ENCODE measurements at places on chromosomes 5 and 9.

- peak; percentile 92 for DNase-seq
Measured at GRCh38 chr5:131242728-131243255, 21.1 kb upstream of the CDC42SE2 start.

- DNase-seq = peak; percentile 41
Measured at GRCh38 chr9:85224729-85225128, 517.0 kb downstream of the AGTPBP1 start.

GRCh38 chr5:16929347-16929746 lies 6.7 kb downstream of the MYO10 start:
- no peak for DNase-seq

DNA sequence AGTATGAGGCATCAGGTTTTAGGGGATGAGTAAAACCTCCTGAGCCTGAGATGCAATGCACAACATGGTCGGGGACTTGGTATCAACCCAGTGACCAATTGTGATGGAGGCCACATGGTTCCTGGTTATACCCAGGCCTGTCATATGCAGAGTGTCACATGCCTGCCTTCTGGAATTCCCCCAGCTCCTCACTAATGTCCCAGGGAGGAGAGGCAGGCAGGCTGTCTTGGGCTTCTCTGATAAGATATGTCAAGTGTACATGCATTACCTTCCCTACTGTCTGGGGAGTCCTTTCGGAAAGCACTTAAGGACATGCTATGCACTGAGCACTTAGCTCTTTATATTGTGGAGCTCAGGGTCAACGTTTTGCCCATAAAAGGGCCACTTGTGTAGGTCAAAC lies 14.2 kb upstream of the PALM2AKAP2 start:
- DNase-seq = no peak

DNA sequence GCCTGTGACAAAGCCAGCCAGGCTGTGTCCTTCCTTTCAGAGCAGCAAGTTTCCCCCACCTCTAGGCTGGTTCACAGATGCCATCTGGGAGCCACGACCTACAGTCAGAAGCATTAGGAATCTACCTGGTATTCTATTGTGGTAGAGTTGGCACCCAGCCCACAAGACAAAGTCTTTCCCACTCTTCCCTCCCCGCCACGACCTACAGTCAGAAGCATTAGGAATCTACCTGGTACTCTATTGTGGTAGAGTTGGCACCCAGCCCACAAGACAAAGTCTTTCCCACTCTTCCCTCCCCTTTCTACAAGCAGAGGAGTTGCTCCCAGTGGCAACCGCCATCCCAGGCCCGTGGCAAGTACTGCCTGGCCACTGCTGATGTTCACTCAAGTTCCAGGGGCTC lies 157.8 kb upstream of the TNC start:
- DNase-seq = no peak

DNA sequence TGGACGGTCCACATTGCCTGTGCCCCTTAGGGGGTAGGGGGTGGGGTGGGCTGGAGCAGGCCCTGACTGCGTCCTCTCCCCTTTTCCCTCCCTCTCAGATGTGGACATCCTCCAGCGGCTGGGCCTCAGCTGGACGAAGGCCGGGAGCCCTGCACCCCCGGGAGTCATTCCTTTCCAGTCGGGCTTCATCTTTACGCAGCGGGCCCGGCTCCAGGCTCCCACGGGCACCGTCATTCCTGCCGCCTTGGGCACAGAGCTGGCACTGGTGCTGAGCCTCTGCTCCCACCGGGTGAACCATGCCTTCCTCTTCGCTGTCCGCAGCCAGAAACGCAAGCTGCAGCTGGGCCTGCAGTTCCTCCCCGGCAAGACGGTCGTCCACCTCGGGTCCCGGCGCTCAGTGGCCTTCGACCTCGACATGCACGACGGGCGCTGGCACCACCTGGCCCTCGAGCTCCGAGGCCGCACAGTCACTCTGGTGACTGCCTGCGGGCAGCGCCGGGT lies 12.3 kb downstream of the COL27A1 start:
- DNase-seq = no peak

GRCh38 chr5:5231576-5231975 lies 91.4 kb downstream of the ADAMTS16 start:
- no peak for DNase-seq

GRCh38 chr9:120396931-120397330 lies 183.0 kb downstream of the CDK5RAP2 start:
- DNase-seq = peak; percentile 71

DNA sequence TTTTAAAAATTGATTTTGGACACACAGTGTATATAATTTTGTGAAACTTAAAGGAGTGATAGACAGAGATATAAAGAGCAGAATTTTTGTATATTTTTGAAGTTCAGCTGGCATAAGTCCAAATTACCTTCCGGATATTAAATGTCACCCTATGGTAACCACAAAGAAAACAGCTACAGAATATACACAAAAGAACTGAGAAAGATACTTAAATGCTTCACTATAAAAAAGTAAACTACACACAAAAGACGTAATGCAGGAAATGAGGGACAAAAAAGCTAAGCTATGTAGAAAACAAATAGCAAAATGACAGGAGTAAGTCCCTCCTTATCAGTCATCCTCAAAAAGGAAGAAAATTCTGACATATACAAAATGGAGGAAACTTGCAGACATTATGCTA lies 29.4 kb downstream of the HACD4 start:
- DNase-seq = no peak

- peak; percentile 83 for DNase-seq
Measured at GRCh38 chr5:36573438-36573837, 33.0 kb upstream of the SLC1A3 start.

DNA sequence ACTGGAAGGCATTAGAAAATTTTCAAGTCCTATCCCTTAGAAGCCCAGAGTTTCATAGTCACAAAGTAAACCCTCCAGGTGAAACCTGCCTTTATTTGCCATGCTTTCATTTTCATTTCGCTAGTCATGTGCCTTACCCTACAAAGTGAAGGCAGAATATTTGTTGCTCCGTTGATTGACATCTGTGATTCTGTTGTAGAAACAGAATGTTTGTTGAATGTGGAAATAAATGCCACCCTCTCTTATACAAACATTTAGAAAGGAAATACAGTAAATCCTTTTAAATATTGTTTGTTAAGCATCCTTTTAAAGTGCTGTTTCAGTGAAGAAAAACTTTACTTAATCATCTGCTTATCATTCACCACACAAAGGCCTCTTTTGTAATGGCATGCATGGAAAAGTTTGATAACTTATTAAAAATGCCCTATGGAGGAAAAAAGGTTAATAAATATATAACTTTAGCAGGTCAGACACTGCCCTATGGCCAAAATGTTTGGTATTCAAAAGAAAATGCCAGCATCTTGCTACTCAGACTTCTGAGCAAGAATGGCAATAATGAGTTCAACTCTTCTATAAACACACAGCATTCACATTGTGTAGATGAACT lies 34.3 kb upstream of the CAST start:
- no peak for DNase-seq

- DNase-seq = peak; percentile 44
Measured at GRCh38 chr5:123035918-123036390, 571 bp downstream of the PPIC start.

GRCh38 chr5:16654647-16655334 lies 38.0 kb upstream of the RETREG1 start:
- no peak for DNase-seq

- no peak for DNase-seq
Measured at GRCh38 chr5:173231381-173231766, 3.6 kb downstream of the NKX2-5 start.

DNA sequence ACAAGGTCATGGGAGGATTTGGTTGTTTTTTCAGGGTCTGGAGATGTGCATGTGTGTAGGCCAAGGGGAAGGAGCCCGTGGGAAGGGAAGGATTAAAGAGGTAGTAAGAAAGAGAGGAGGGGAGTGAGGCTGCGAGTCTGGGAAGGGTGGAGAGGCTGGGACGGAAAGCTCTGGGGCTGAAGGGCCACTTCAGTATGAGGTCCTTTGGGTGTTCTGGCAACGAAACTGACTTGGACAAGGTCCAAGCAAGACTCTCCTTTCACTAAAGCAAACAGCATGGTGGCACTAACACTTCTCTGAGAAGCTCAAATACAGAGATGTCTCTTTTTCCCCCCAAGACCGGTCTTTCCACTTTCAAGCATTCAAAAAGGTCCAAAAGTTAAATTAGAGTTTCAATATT lies 394.5 kb downstream of the ARHGEF28 start:
- DNase-seq = no peak

GRCh38 chr9:76650692-76651091 lies 113.5 kb upstream of the PCA3 start:
- no peak for DNase-seq

- DNase-seq = no peak
Measured at GRCh38 chr5:134085411-134085810, 29.1 kb upstream of the TCF7 start.

- DNase-seq = no peak
Measured at GRCh38 chr5:178196986-178197385, 7.3 kb upstream of the HNRNPAB start.

DNA sequence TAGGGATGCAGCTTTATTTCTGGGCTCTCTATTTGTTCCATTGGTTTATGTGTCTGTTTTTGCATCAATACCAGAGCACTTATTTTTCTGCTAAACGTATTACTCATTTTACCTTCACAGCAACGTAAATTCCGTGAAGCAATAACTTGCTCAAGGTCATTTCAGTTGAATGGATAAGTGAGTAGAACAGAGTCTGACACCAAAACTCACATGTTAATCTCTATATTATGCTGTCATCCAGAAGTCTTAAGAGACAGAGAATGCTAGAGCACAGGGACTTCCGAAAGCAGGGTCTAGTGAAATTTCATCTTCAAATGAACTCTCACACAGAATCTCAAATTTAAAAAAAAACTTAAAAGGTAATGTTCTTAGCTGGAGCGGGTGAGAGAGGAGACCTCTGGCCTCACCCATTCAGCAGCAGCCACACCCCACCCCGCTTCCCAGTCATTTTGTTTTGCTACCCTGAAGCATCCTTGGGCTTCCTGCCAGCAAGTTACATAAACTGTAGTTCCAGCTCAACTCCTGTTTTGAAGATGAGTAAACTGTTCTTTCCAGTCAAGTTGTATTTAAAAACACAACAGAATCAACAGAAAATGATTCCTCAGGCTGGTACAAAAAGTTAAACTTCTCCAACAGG lies 69.3 kb downstream of the TRIM36 start:
- DNase-seq = peak; percentile 54

GRCh38 chr5:119417891-119418605 lies 34.2 kb upstream of the HSD17B4 start:
- DNase-seq = peak; percentile 81

- peak; percentile 60 for DNase-seq
Measured at GRCh38 chr9:111038331-111039230, at the start of gene LPAR1. Gene LPAR1 (minus strand): TSS chr9:111038470. CDS start chr9:110972117, 66,353 bp downstream.

- no peak for DNase-seq
Measured at GRCh38 chr9:130522233-130522808, 57.1 kb upstream of the FUBP3 start.

DNA sequence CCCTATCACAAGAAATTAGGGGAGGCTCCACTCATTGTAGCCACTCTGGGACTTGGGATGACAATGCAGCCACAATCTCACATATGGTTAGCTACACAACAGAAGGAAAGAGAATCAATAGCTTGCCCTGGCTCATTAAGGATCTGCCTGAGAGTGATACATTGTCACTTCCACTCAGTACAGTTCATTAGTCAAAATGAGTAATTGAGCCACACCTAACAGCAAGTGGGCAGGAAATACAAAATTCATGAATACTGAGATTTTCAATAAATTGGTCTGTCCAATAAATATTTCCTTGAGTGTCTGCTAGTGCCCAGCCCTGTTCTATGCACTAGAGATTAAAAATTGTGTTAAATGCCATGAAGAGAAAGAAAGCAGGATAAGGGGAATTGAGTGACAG lies 231.3 kb upstream of the NR4A3 start:
- no peak for DNase-seq

DNA sequence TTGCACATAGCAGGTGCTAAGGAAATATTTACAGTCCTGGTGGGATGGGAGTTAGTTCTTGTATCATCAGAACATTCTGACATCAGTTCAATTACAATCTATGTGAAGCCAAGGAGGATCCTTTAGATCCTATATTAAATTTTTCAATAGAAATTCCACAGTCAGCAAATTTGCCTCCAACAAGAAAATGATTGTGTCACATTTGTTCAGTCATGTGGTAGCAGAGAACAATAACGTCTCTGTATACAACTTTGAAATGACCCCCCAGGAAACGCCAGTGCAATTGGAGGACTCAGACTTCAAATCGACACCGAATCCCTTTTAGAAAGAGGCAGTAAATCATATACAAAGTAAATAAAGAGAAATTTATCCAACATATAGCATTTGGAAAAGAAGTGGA lies 392.1 kb downstream of the DTWD2 start:
- no peak for DNase-seq

DNA sequence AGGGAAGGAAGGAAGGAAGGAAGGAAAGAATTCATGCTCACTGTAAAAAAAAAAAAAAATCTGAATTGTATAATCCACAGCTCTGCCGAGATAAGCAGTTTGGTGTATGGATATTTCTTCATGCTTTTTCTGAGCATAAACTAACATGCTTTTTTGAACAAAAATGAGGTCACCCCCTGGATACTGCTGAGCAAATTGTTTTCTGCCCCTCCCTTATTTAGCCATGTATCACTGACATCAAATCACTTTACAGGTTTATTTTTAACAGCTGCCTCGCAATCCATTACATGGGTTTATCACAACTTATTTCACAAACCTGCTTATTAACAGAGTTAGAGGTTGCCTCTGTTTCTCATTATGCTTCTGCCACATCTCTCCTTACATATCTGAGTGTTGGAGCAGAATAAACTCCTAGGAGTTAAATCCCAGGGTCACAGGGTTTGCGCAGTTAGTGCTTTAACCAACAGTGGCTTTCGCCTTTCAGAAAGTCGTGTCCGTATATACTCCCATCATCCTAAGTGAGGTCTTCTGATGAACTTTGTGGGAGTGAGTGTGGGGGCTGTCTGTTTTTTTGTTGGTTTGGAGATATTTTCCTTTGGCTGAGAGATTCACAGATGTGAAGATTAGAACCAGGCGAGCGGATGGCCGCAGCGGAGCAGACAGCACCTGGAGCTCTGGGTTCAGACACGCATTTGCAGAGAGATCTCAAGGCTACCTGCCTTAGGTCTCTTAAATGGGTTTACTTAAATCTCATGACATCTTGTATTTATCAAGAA lies 57.7 kb downstream of the AK8 start:
- no peak for DNase-seq

GRCh38 chr5:10151656-10152055 lies 98.0 kb downstream of the ATPSCKMT start:
- DNase-seq = peak; percentile 6

GRCh38 chr9:73370053-73370452 lies 218.4 kb downstream of the ANXA1 start:
- DNase-seq = peak; percentile 8

GRCh38 chr9:98368366-98369065 lies 113.1 kb upstream of the TBC1D2 start:
- no peak for DNase-seq

DNA sequence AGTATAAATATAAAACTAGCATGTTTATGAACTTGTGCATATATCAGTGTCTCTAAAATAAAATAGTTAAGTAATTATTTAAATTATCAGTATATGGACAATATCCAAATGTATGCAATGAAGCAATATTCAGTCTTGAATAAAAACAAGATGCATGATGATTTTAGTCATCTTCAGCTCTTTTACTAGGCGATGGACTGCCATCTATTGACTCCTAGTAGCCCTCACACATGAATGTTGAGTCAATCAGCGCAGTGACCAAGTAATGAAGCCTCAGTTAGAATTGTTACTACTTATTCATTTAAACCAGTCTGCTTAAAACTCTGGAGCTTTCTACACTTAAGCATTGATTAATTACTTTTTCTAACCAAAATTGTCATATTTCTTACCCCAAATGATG lies 92.9 kb upstream of the GRHPR start:
- DNase-seq = peak; percentile 34
